ENCODE measurements at places on chromosomes 2 and 18.

DNA sequence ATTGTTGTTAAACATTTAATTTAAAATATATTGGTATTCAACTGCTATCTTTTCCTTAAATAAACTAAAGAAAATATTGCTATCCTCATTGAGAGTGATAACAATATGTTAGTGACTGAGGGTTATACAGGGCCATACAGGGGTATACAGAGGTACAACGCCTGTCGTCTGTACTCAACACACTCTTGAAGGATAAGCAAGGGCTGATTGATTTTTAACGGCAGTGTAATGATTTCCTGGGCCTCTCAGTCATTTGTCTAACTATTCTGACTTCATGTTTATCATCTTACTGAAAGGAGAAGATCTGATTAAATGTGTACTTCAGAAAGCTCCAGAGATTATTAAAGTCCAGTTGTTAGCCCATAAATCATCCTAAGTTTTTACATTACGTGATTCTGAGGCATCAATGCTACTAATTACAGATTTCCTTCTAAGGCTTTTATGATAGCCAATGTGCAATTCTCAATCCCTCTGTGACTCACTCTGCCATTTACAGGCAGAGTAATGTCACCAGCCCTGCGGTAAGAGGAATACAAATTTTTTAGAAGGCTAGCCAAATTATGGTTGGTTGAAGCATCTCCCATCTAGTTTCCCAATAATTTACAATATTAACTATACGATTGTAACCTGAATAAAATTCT is 893.0 kb upstream of the CHAC2 start:
- DNase-seq: no peak

DNA sequence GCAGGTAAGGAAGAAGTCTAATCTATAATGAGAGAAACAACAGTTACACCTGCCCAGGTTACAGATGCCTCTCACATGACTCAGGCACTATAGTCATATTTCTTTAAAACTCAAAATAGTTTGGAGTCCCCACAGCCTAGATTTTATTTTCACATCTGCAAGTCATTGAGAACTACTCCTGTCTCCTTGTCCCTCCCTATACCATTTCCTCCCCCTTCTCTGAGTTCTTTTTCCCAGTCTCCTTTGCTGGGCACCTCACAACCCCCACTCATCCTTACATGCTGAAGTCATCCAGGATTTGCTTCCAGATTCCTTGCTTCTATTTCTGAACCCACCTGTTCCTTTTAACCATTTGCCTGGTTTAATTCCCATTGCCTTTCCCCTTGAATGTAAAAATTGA is 73.1 kb upstream of the KCNE4 start:
- DNase-seq: no peak

DNA sequence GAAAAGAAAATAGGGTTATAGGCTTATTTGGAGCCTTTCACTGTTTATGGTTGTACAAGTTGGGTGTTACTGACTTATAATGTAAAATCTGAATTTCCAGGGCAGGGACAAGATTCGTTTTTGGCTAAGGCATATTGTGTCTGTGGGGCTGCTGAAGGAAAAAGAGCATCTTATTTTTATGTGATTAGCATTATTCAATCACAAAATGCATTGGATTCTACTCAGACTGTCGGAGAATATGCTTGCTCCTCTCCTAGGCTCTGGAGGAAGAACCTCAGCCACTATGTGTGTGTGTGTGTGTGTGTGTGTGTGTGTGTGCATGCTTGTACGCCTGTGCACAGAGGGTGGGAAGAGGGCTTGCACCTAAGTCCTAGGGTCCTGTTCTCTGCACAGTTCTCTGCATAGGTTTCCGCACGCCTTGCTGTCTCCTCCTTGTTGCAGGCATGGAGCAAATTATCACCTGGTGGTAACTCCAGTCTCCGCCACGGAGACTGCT is 44.3 kb downstream of the AGAP1 start:
- no peak for DNase-seq

GRCh38 chr2:74347742-74348141 is 4.5 kb upstream of the SLC4A5 start:
- no peak for DNase-seq

- peak; percentile 64 for DNase-seq
Observed at GRCh38 chr18:9421901-9422327, 53.4 kb upstream of the RALBP1 start.

DNA sequence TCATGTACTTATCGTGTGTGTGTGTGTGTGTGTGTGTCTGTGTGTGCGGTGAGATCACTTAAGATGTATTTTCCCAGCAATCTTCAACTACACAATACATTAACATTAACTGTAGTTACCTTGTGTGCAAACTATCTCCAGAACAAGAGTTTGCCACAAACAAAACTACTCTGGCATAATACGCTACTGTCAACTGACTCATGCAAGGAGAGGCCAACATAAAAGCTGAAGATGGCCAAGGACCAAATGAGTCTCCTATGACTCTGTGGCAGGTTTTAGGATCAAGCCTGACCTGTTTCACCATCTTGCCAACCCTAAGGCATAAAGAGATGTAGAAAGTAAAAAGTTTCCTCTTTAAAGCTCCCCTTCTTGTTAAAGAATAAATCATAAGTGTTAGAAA is 20.1 kb downstream of the CYB5A start:
- no peak for DNase-seq

- no peak for DNase-seq
Observed at GRCh38 chr2:62529758-62530157, 23.8 kb upstream of the TMEM17 start.

GRCh38 chr2:20223407-20224163 is 1.3 kb downstream of the SDC1 start:
- DNase-seq: peak; percentile 35

DNA sequence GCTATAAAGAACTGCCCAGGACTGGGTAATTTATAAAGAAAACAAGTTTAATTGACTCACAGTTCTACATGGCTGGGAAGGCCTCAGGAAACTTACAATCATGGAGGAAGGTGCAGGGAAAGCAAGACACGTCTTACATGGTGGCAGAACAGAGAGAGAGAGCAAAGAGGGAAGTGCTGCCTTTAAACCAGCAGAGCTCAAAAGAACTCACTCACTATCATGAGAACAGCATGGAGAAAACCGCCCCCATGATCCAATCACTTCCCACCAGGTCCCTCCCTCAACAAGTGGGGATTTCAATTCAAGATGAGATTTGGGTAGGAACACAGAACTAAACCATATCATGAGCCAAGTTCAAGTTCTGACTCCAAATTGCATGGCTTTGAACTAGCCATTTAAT is 62.8 kb upstream of the PPP1CB start:
- DNase-seq: no peak

DNA sequence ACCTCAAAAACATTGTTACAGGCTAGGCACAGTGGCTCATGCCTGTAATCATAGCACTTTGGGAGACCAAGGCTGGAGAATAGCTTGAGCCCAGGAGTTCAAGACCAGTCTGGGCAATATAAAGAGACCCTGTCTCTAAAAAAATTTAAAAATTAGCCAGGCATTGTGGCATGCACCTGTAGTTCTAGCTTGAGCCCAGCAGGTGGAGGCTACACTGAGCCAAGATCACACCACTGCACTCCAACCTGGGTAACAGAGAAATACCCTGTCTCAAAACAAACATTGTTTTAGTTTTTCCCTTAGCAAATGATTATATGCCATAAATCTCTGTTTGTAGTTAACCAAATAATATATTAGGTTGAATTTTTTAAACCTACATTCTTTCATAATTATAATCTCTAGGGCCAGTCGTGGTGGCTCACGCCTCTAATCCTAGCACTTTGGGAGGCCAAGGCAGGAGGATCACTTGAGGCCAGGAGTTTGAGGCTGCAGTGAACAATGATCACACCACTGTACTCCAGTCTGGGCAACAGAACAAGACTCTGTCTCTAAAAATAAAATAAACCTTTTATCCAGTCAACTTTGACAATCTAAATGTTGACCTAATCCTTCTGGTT is 13.3 kb upstream of the CYP20A1 start:
- DNase-seq: peak; percentile 62

GRCh38 chr18:79825913-79826312 is 28.2 kb downstream of the KCNG2 start:
- DNase-seq: no peak

GRCh38 chr2:60567919-60568768 is 14.7 kb upstream of the BCL11A start:
- no peak for DNase-seq

DNA sequence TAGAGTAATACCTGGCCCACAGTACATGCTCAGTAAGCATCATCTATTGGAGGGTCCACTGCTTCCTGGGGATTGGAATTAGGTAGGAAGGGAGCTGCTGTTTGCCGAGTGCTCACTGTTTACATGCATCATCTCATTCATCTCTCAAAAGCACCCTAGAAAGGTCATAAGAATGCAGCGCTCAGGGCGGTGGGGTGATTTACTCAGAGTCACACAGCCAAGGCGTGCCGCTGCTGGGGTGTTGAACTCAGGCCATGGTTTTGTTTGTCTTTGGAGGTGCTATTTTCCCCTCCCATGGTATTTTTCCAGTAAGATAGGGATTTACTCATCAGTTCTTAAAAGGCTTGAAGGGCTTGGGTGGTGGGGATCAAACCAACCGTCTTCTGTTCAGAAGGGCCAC is 227.5 kb downstream of the LDLRAD4 start:
- no peak for DNase-seq

- peak; percentile 63 for DNase-seq
Observed at GRCh38 chr18:3061581-3062312, 48.8 kb upstream of the LPIN2 start.

GRCh38 chr2:178732913-178733312 is 74.3 kb downstream of the TTN start:
- DNase-seq: no peak

DNA sequence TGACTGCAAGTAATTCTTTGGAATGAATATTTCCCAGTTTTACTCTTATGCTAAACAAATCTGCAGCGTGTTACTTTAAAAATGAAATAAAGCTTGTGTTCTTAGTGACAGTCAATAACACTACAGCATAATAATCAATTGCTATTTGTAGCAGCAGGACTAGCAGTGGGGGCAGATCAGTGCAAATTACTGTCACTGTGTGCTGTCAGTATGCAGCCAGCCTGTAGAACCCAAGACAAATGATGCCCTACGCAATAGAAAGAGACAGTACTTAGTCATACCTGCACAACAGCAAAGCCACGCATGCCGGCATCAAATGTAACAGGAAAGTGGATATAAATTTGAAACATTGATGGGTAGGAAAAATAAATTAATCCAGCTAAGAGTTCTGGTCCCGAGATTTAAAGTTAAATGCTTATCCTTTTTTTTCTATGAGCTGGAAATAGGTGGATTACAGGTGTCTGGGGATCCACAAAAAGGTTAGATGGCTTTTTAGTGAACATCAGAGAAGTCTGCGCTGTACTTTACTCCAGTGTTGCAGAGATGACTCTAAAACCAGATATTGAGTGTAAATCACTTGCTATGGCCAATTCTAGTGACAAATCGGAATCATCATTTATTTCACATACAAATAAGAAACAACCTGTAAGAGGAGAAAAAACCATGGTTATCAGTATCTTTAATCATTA is 812.4 kb upstream of the ZEB2 start:
- no peak for DNase-seq

DNA sequence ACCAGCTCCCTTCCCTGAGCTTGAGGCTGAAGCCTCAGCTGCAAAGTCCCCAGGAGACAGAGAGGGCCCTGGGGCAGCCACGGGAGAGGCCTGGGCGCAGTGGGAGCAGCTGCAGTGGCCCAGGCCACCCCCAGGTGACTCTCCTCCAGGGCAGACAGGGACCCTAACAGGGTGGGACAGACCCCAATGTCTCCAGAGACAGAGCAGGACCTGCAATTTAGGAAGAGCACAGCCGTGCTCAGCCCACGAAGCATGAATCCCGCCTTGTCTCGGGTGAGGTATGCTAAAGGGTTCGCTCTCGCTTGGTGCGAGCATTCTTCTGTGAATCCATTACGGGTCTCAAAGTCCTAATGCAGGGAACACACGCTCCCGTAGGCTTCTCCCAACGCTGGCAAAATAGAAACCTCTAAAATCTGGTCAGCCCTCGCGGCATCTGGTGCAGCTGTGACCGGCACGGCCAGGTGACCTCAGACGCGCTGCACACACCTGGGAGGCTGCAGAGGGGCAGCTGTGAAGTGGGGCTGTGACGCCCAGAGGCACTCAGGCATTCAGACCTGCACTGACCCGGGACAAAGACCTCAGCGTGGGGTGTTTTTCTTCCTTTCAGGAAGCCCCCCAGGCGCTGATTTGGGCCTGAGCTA is 12.6 kb downstream of the MBP start:
- no peak for DNase-seq

- no peak for DNase-seq
Observed at GRCh38 chr18:21196426-21196825, 45.6 kb upstream of the GREB1L start.

DNA sequence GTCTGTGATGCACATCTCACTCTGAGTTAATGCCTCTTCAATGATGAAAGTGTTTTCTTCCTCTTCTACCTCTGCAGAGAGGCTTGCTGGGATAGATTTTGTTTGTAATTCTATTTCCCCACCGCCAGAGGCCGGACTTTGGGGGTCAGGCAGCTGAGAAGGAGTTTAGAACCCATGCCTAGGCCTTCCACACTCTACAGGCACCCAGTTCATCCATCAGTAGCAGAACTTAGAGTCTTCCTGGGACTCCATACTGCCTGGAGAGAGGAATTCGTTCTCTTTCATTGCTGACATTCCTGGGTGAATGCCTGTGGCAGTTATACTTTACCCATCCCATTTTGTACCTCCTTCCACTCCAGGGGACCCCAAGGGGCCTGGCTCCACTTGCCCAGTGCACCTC is 9.1 kb downstream of the TPRKB start:
- DNase-seq: no peak

DNA sequence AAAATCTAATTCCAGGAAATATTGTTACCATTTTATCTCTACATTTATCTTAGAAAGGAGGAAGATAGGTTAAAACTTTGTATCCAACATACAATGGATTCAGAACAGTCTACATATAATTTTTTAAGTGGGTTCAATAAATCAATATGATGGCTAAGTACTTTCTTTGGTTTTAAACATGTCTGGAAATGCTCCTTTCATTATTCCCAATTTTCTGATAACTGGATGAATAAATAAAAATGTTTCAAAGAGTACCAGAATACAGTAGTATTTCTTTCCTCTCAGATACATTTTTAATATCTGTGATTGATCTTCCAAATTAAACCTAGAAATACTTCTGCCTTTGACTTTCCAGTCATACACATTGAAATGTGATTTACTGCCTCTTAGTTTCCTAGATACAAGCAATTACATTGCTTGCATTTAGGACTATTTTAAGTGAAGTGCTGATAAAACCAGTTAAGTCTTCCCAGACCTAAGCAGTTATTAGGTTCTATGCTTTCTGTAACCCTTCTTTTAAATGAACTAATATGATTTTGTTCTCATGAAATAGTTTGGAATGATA is 283.5 kb downstream of the CCDC178 start:
- DNase-seq: no peak

DNA sequence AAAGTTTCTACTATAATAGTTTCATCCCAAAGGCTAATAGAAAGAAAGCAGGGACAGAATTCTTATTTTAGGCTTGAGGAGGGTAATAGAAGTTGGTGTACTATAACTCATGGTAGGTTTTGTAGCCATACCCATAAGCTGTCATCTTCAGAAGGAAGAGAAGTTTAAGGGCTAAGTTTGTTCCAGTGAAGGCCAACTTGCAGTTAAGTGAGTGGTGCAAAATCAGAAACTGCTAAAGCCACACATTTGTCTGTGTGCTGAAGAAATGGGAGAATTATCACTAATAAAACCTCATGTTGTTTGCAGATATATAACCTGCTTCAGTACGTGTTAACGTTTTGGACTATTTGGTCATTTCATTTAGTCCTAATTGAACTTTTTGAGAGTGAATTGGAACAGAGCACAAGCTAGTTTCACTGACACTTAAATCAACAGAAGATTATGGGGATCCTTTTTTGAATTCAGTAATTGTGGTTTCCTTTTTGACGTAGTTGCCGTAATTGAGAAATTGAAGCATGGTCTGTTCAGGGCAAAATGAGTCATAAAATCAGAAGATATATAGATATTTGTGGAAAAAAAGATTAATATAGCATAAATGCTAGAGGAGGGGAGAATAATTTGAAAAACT is 69.1 kb downstream of the PHLPP1 start:
- DNase-seq: peak; percentile 62
